ENCODE measurements at places on chromosomes 3 and 15. TPM values are rescaled to one million over a fixed set of nuclear protein-coding genes. Genes with fewer than 3 reads are reported as not detected.

The ROPN1B gene
- total RNA-seq, result not detected

DNA sequence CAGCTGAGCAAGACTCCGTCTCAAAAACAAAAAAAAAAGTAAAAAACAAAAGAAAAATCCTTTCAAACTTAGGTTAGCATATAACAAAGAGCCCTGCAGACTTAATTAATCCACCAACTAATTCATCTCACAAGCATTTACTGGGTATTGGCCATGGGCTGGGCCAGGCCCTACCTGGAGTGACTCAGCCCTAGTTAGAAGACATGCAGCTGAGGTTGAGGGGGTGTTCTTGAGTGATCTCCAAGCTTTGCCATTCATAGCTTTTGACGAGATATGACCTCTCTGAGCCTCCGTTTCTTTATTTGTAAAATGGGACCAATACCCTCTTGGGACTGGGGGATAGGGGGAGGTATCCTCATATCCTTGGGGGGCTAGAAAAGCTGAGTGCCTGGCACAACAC is 7.8 kb downstream of the FBXL22 start:
- peaks cover 28% of the 10 kb centered on the region for H3K4me1 ChIP-seq
- no peaks in the 10 kb centered on the region for H3K27me3 ChIP-seq
- no peak for DNase-seq
- no peak overlapping the region for H3K4me3 ChIP-seq

- H3K4me1 ChIP-seq, result no peaks in the 10 kb centered on the region
- H3K27me3 ChIP-seq, result no peaks in the 10 kb centered on the region
- no peak overlapping the region for H3K27ac ChIP-seq
- no peak overlapping the region for H3K4me3 ChIP-seq
- DNase-seq, result no peak
These were observed 51.4 kb downstream of the FGD5 start for GRCh38 chr3:14869917-14870782.

DNA sequence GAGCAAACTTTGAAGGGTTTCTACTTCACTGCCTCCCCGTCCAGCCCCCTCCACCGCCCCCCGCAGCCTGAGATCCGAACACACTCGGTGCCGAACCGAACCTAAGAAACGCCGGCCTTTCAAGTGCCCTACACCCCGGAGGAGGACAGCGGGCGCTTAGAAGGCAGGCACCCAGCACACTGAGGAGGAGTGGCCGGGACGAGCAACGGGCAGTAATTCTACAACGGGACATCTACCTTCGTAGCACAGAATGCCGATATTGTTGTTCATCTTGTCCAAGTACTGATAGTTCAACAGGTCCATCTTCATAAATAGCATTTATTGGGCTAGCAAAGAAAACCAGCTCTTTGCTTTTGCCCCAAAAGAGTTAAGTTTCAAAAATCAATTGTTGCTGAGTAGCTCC is 513 bp downstream of the VGLL4 start:
- peak overlapping the region; percentile 98 for H3K4me3 ChIP-seq
- DNase-seq, result no peak
- H3K4me1 ChIP-seq, result peaks cover 28% of the 10 kb centered on the region
- H3K27me3 ChIP-seq, result no peaks in the 10 kb centered on the region
- peak overlapping the region; percentile 91 for H3K27ac ChIP-seq

GRCh38 chr15:38622304-38622703 is 57.7 kb upstream of the RASGRP1 start:
- no peaks in the 10 kb centered on the region for H3K36me3 ChIP-seq
- DNase-seq, result no peak
- no peak overlapping the region for H3K27ac ChIP-seq
- H3K4me3 ChIP-seq, result no peak overlapping the region

Data from naive thymus-derived CD4-positive, alpha-beta T cell (primary cell).